ENCODE measurements at places on chromosomes 13 and 19.
A peak's percentile ranks its signal among the peaks of the same experiment; 100 is the strongest.

- no peak for DNase-seq
Observed at GRCh38 chr13:77345150-77345780, 18.4 kb upstream of the MYCBP2 start.

- no peak for DNase-seq
Observed at GRCh38 chr13:112824429-112824828, 134.6 kb downstream of the ATP11A start.

GRCh38 chr13:31431722-31432137 lies 232.0 kb downstream of the B3GLCT start:
- DNase-seq = peak; percentile 28

DNA sequence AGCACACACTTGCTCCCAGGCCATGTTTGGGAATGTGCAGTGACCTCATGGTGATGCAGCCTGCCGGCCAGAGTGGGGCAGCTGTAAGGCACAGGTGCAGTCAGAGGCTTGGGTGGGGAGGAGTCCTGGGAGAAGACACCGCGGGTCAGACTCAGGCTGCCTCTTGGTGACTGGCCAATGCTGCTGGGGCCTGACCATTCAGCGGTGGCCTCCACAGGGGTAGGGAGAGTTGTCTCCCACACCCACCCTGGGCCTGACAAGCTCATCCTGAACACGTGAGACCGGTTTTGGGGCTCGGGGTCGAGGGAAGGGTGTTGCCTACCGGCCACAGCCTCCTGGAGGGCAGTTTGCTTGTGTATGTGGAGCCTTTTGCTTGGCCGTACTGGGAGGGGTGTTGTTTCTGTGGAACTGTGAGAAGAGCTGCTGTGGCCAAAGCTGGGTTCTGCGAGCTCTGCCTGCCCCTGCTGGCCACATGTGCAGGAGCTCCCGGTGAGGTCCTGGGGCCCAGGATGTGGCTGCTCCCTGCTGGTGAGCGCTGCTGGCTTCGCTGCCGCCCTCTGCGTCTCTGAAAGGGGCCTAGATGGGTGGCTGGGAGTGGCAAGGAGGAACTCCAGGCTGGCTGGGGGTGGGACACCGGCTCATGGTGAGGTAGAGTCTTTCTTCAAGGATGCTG lies 22.1 kb downstream of the UPF1 start:
- no peak for DNase-seq

DNA sequence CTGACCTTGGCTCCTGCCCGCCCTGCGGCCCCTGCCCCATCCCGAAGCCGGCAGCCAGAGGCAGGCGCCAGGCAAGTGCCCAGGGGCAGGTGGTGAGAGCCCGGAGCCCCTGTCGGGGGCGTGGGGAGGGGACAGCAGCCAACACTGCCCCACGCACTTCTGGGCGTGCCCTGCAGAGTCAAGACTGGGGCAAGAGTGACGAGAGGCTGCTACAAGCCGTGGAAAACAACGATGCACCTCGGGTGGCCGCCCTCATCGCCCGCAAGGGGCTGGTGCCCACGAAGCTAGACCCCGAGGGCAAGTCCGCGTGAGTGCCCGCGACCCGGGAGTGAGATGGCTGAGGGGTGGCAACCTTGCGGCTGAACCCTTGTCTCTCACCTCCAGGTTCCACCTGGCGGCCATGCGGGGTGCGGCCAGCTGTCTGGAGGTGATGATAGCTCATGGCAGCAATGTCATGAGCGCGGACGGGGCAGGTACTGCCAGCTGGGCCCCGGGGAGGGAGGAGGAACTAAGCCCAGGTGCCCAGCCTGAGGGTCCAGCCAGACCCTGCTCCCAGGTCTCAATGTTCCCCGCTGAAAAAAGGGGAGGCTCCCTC lies 17.3 kb downstream of the ANKRD24 start:
- DNase-seq = no peak

DNA sequence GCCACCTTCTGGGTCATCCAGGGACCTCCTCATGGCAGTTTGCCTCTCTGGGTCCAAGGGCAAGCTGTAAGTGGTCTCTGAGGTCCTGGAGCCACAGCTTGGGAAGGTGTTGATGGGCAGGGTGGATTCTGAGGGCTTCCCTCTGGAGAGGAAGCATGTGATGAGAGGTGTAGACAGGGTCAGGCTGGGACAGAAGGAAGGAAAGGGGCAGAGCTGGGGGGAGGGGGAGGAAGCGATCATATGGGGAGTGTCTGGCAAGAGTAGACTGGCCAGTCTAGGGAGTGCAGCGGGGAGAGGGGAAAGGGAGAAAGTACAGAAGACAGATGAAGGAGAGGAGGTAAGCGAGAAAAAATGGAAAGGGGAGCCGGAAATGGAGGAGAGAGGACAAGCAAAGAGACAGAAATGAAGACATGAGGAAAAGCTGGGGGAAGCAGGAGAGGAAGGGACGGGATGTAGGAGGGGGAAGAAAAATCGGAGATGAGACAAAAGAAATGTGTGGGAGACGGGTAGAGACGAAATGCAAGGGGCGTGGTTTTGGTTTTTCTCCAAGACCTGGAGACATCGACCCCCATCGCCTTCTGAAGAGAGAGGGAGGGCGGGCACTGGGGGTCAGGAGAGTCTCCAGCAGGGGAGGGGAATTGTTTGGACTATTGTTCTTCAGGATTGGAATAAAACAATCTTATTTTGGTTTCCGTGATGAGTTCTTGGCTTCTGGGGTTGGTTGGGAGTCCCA lies 26.6 kb downstream of the ZSWIM9 start:
- DNase-seq = no peak

GRCh38 chr13:30676672-30677071 lies 58.7 kb upstream of the ALOX5AP start:
- DNase-seq = no peak

- no peak for DNase-seq
Observed at GRCh38 chr13:112203614-112204013, 136.7 kb downstream of the SOX1 start.

DNA sequence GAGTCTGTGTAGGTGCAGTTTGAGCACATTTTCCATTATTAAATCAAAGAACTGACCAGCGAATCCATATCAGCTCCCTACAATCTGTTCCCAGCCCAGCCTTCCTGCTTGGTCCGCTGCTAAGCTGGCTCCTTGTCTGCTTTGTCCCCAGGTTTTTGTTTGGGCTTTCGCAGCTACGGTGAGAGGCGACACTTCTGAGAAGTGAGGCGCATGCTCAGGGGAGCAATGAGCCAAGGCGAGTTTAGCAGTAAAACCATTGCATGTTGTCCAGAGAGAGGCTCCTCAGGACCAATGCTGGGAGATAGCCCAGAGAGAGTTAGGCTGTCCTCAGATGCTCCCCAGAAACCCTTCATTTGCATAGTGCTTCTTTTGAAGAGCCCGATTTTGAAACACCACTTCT lies 162.0 kb downstream of the ITGBL1 start:
- DNase-seq = no peak

GRCh38 chr13:113888701-113889330 lies 24.9 kb upstream of the GAS6 start:
- DNase-seq = no peak

DNA sequence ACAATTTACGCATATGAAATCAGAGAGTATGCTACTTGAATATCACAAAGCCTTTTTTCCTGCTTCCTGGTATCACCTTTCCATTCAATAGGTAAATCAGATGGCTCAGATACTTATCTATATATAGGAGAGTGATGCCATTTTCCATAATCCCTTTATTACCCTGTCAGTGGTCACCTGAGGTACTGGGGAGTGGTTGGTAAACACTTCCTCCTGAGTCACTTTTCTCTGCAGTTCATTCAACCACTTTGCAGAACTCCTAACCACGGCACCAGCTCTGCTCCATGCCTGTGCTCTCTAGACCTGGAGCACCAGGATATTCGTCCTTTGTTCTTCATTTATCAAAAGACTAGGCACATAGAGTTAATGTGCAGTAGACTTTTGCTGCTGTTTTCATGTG lies 748.5 kb upstream of the KLHL1 start:
- DNase-seq = no peak

DNA sequence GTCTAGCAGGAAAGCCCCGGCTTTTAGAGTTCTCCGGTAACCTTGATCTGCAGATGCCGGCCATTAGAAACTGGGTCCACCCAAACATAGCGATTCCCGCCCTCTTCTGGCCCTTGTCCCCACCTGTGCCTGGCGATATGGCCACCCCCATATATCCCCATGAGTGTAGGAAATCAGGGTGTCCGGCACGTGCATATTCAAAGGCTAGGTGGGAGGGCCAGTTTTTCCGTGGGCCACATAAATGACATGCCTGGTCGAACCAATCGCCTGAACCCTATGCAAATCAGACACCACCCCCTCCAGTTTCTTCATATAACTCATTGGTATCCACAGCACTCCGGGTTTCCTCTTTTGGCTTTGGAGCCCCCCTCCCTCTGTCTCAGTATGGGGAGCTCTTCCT lies 37.4 kb downstream of the ERICH4 start:
- DNase-seq = no peak

GRCh38 chr19:18489627-18490184 lies 32.2 kb downstream of the ELL start:
- DNase-seq = no peak

- DNase-seq = no peak
Observed at GRCh38 chr19:4870025-4870700, 2.7 kb upstream of the PLIN3 start.

- DNase-seq = no peak
Observed at GRCh38 chr13:50359041-50359367, 343.8 kb downstream of the KCNRG start.

- no peak for DNase-seq
Observed at GRCh38 chr19:46616631-46617322, 8.1 kb downstream of the PTGIR start.

GRCh38 chr19:20863176-20863575 lies 59.9 kb upstream of the ZNF85 start:
- DNase-seq = no peak

- DNase-seq = no peak
Observed at GRCh38 chr19:6056282-6056741, 54.0 kb downstream of the RFX2 start.

- DNase-seq = no peak
Observed at GRCh38 chr13:37869506-37869755, 141 bp downstream of the TRPC4 start.

GRCh38 chr13:47426126-47426849 lies 529.4 kb upstream of the HTR2A start:
- DNase-seq = no peak

DNA sequence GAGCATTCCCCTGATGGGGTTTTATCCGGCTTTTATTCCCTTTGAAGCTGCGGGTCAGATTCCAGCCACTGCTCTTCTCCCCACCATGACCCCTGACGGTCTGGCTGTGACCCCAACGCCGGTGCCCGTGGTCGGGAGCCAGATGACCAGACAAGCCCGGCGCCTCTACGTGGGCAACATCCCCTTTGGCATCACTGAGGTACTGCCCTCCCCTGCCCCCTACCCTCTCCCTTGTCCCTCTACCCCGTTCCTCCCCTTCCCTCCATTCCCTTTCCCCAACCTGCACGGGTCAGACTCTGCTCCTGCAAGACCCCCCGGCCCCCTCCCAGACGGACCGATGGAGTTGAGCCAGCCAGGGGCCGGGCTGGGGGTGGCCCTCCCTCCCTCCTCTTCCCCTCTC lies 6.2 kb downstream of the U2AF2 start:
- no peak for DNase-seq

DNA sequence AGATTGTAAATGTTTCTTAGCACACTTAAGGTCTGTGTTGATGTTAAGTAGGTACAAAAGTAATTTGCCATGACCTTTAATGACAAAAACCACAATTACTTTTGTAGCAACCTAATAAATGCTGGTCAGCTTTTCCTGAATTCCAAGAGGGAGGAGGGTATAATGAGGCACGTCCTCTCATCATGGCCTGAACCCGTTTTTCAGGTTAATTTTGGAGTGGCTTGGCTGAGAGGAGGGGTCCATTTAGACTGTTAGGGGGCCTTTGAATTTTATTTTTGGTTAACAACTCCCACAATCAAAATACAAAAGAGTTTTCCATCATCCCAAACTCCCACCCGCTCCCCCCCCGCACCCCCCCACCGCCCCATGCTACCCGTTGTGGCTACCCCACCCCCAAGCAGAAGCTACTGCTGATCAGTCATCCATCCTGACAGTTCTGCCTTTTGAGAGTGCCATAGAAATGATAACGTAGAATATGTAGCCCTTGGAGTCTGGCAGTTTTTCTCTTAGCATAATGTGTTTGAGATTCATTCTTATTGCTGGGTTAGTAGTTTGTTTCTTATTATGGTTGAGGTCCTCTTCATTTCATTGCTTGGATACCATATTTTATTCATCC lies 14.4 kb upstream of the PLEKHF1 start:
- no peak for DNase-seq

- no peak for DNase-seq
Observed at GRCh38 chr19:47310819-47311218, 1.2 kb downstream of the C5AR1 start.

GRCh38 chr19:1450735-1451731 lies 1.1 kb downstream of the APC2 start:
- DNase-seq = no peak

GRCh38 chr19:34269081-34269480 lies 14.7 kb downstream of the GARRE1 start:
- DNase-seq = no peak

GRCh38 chr19:35545855-35546381 lies 492 bp downstream of the TMEM147 start:
- peak; percentile 69 for DNase-seq

DNA sequence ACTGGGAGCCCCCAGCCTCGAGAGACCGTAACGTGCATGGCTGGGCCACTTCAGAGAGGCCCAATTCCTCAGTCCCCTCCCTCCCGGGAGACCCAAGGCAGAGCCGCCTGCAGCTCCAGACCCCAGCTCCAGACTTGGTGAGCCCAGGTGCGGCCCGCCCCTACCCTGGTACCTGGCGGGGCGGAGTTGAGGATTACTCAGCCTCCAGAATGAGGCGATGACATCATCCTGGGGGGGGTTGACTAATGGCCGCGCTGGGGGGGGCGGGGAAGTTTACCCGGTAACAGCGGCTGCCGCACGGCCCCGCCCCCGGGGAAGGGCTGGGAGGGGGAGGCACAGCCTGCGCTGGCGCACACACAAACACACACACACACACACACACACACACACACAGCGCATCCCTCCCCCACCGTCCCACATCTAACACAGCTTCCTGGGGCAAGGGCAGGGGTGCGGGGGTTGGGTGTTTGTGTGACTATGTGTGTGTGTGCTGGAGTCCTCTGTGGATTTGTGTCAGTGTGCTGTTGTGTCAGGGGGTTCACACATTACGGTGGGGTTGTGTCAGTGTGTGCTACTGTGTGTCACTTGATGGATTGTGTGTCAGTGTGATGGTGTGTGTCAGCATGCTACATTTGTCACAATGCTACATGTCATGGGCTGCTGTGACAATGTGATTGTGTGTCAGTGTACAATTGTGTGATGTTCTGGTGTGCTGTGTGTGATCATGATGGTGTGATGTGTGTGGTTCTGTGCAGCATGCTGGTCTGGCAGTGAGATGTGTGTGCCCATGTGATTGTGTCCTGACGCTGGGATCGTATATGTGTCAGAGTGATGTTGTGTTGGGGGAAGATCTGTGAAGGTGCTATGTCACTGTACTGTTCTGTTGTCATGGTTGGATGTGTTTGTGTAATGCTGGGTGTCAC lies 10.3 kb upstream of the BBC3 start:
- peak; percentile 85 for DNase-seq

GRCh38 chr19:30596268-30596667 lies 224.1 kb downstream of the ZNF536 start:
- no peak for DNase-seq

DNA sequence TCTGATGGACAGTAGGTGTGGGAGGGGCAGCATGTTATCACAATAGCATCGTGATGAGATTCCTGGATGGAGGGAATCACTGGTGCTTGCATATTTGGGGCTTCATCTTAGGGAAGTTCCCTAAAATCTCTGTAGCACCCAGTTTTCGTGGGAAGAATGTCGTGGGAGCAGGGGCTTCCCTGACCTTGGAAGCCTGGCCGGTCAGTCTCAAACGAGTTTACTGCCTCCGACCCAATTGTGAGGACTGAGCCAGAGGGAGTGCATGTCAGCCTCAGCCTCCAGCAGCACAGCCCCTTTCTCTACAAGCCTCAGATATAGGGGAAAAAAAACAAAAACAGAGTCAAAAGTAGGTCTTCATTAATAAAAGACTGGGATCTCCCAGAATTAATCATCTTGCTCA lies 32.2 kb downstream of the COL4A2 start:
- no peak for DNase-seq

All from stimulated activated CD4-positive, alpha-beta T cell treated with anti-CD3 and anti-CD28 coated beads, Interleukin-4, amount 100 ng/mL, for 4 hours (primary cell).